Bone marrow (tissue), 2 donors: ENCODE measurements at places on chromosomes 1 and 21.
A peak's percentile ranks its signal among the peaks of the same experiment; 100 is the strongest.

DNA sequence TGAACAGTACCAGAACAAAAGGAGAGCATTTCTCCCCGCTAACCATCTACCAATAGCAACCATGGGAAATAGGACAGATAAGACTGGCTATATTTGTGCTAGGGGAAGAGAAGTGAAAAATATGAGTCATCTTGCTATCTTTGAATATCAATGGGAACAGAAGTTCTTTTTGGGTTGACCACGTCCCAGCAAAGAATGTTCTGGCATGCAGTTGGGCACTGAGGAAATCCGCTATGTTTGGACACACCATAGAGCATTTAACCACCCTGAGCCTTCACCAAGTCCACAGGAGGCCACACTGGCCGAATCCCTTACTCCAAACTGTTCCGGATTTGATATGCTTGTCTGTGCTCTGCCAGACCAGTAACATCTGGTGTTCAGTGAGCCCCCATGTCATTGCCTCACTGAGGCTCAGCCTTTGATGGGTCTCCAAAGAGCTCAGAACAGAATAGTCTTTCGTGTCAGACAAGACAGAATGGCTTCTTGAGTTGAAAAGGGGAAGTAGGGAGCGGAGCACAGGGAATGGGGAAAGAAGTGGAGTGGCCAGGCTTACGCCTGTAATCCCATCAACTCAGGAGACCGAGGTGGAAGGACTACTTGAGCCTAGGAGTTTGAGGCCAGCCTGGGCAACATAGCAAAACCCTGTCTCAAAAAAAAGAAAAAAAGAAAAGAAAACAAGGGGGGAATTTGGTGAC lies 81.4 kb downstream of the SMYD2 start:
- peak; percentile 9 for DNase-seq

DNA sequence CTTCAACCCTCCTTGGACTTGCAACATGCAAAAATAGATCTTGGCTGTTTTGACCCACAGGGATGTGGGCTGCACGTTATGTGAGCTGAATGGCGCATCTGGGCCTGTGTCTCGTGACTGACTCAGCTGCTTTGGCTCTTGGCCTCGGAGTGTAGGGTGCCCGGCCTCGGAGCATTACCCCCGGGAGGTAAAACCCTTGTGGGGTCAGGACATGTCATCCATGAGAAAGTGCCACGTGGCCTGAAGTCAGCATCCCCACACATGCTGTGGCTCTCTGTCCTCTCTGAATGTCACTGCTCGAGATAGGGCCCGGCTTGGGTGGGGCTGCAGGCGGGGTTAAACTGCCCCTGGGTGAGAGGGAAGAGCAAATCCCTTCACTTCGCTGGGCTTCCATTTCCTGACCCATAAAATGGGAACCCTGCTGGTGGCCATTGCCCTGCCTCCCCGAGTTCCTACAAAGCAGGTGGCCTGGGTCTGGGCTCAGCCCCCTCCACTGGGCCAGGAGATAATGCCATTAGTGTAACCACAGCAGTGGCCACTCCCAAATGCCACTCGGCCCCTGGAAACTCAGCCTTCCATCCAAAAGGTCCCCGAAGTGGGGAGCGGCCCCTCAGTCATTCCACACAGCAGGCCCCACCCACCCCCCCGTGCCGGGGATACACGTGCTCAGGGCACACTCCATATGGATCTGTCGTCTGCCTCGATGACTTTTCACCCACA lies 22.8 kb upstream of the TSPEAR start:
- no peak for DNase-seq

DNA sequence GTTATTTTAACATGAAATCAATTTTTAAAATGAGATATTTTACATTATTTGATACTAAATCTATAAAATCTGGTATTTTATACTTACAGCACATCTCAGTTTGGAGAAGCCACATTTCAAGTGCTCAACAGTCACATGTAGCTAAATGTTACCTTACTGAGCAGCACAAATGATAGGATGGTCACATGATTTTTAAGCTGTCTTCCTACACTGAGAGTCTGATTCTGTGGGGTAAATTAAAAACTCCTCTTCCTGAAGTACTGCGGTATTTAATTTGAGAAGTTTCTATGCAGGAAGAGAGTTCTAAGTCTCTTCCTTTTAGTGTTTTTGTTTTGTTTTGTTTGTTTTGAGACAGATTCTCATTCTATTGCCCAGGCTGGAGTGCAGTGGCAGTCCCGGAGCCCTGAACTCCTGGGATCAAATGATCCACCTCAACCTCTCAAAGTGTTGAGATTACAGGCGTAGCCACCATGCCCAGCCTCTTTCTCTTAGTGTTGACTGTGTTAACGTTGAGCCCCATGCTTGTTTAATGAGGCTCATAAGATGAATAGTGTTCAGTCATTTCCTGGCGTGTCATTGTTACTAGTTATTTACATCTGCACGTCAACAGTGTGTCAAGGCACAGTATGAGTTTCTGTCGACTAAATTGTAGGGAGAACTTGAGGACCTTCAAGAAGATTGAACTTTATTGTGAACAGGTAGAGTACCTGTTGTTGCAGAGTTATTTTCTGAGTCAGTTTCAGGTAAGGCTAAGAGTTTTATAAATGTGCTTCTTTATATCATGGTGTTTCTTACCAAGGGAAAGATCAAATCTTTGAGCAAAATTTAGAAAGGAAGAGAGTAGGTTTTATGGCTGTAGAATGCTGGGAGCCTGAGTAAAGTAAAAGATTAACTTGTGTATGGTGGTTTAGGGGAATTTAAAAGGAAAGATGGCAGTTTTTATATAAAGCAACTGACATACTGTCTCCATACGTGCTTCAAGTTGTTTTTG lies 3.3 kb downstream of the CNST start:
- peak; percentile 70 for DNase-seq

DNA sequence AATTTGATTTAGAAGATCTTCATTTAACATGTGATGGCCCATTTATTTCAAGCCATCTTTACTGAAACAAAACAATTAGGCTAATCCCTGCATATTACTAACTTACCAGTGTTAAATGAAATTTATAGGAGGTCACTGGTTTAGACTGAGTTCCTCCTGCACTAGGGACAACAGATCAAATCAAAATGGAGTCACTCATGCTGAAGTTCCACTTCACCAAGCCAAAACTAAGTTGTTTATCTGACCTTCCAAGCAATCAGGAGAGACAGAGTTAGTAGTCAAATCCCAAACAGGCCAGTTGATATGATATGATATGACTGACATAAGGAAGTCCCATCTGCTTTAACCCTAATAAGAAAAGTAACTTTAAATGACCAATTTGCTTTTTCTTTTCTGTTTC lies 4.8 kb downstream of the LYST start:
- no peak for DNase-seq

DNA sequence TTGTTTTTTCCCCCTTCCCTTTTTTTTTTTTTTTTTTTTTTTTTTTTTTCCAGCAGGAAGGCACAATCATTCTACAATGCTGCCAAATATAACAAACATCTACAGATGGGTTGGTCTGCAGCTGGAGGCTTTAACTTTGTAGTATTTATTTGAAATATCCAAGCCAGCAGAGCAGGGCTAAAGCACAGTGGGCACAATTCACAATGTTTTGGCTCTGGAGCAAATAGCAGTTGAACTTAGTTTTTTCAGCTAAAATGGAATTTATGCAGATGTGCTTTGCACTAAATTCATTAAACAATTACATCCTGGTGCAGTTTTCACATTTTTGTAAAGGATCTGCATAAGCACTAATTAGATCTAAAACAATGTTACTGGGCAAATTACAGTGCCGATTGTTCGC lies 39.8 kb upstream of the ZBTB18 start:
- DNase-seq, result no peak

- DNase-seq, result no peak
Observed at GRCh38 chr1:68338081-68338480, 105.8 kb upstream of the WLS start.

- no peak for DNase-seq
Observed at GRCh38 chr21:44935533-44935927, 4.3 kb upstream of the SLX9 start.

GRCh38 chr1:10280439-10281350 lies 70.3 kb downstream of the KIF1B start:
- DNase-seq, result no peak

- no peak for DNase-seq
Observed at GRCh38 chr1:5622412-5622811, 369.8 kb downstream of the NPHP4 start.

DNA sequence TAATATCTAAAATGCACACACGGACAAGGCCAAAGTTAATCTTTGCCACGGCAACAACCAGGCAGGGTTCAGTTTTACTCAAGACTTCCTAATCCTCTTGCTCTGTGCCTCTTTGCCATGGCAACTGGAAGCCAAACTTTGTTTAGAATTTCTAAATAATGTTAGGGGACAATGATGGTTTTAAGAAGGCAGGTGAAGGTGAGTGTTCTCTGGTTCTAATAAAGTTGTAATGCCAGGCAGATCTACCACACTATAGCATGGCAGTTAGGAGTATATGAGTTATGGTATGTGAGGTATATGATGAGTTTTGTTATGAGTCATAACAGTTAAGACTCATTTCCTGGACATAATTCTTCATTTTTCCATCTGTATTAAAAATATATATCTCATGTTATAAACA lies 2.7 kb downstream of the PTPRC start:
- DNase-seq, result peak; percentile 51
